ENCODE measurements at places on chromosomes 7 and 10.

- no peak for DNase-seq
Observed at GRCh38 chr7:22871661-22872060, 49.0 kb upstream of the TOMM7 start.

GRCh38 chr7:127628445-127628844, 10.5 kb upstream of the PAX4 start:
- DNase-seq, result no peak

DNA sequence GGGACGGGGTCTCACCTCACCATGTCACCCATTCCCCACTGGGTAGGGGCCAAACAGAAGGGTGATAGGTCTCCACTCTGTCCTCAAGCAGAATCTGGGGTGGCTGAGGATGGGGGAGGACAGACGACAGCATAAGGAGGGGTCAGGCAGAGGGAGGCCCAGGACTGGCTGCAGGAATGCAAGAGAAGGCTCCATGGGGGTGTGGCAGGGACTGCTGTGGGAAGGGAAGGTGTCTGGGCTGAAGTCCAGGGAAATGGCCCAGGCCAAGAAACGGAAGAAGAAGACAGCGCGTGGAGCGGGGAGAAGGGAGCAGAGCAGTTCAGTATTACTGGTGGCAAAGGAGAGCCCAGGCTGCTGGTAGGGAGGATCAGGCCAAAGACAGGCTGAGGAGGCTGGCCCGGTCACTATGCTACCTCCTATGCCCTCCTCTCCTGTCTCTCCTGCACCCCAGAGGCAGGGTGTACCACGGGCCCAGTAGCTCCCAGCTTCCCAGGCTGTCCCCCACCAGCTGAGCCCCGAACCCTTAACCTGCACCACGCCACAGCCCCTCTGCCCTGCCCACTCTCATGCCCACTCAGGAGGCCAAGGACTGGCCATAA, 60.9 kb downstream of the GRB10 start:
- DNase-seq, result no peak

DNA sequence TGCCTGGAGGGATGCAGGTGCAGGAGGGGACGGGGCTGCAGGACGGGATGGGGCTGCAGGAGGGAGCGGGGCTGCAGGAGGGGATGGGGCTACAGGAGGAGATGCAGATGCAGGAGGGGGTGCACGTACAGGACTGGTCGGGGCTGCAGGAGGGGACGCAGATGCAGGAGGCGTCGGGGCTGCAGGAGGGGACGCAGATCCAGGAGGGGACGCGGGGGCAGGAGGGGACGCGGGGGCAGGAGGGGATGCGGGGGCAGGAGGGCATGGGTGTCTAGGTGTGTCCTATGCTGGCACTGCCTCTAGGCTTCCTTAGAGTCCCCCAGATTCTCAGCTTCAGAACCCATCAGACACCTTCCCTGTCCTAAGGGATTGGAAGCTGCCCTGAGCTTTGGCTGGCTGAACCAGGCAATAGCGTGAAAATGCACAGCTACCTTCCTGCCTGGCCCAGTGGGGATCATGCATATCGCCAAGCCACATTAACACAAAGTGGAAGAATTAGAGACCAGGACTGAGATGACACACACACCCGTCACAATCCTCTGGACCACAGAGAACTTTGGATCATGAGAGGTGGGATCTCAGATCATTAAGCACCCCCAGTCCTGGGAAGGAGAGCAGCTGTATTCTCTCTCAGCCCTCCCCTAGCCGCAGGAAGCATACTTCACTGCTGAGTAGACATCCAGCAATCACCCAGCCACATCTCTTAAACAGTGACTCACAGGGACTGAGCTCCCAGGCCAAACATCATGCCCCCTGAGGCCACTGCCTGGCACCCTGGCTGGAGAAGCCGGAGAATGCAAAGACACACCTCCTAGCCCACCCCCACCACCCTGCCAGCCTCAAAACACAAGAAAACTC, 67.3 kb downstream of the VWA2 start:
- DNase-seq, result peak; percentile 75

- no peak for DNase-seq
Observed at GRCh38 chr7:106258789-106259188, 26.0 kb downstream of the NAMPT start.

- DNase-seq, result no peak
Observed at GRCh38 chr7:1607696-1608095, 37.9 kb upstream of the PSMG3 start.

GRCh38 chr7:22945584-22945983, 68.3 kb downstream of the HYCC1 start:
- no peak for DNase-seq

- no peak for DNase-seq
Observed at GRCh38 chr10:59876695-59877094, 29.7 kb downstream of the CCDC6 start.

- no peak for DNase-seq
Observed at GRCh38 chr7:99036546-99037111, 107.3 kb downstream of the SMURF1 start.

DNA sequence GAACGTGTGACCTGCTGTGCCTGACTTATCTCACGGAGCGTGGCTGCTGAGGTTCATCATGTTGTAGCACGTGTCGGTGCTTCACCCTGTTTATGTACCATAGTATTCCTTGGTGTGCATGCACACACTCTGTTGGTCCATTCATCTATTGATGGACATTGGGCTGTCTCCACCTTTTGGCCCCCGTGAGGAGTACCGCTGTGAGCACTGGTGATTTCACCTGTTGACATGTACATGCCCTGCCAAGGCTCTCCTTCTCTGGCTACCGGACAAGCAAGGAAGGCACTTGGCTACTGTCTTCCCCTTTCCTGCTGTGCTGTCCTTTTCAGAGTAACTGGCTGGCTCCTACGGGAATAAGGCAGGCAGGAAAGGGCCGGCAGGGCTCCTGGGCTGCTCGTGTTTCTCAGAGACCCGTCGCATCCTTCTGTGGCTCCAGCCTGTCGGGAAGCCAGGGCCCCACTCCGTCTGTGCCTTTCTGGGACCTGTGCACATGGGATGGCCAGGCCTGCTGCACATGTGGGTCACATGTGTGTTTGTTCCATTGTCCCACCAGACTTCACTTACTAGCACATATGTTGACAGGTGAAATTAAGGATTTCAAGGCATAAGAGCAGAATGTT, 17.8 kb upstream of the TBRG4 start:
- DNase-seq, result no peak

DNA sequence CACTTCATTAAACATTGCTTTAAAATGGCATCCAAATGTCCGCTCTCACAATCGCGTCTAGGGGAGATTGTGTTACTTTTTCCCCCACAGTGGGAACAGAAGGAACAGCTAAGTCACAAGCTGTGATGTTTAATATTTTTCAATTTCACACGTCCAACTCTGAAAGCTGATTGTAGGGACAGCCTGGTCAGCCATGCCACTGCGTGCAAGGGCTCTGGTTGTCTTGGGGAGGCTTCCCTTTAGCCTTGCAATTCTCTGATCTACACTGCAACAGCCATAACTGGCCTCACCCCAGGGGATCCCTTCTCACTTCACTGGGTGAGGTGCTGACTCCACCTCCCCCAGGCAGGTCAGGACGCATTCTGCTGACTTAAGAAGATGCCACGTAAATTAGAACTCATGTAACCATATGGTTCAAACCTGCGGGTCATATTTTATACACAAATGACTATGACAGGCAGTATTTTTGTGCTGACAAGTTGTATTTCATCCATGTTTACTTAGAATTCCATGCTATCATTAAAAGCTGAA, 425.2 kb upstream of the NFE2L3 start:
- no peak for DNase-seq

- no peak for DNase-seq
Observed at GRCh38 chr7:503575-504111, 16.0 kb downstream of the PDGFA start.

DNA sequence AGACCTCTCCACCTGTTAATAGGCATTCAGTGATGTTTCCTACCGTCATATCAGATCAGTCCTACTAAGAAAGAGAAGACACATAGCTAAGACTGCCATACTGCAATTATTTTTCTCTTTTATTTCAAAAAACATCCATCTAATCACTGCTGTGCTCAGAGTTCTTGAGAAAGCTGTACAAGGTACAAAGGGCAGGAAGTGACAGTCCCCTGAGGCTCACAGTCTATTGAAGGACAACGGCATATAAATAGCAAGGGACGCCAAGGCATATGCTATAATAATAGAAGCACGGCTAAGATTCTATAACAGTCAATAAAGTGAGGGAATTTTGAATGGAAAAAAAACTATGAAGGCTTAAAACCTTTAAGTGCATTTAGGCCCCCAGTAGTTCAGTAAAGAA, 415.3 kb upstream of the NRP1 start:
- no peak for DNase-seq

- no peak for DNase-seq
Observed at GRCh38 chr10:70679498-70679897, 7.2 kb downstream of the ADAMTS14 start.
